ENCODE measurements at places on chromosomes 5 and 9.

DNA sequence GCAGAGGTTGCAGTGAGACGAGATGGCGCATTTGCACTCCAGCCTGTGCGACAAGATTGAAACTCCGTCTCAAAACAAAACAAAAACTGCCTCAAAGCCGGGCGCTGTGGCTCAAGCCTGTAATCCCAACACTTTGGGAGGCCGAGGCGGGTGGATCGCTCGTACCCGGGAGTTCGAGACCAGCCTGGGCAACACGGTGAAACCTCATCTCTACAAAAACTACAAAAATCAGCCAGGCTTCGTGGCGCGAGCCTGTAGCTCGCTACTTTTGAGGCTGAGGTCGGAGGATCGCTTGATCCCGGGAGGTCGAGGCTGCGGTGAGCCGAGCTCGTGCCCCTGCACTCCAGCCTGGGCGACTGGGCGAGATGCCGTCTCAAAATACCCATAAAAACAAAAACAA, 988 bp downstream of the GFM2 start:
- DNase-seq = no peak

- no peak for DNase-seq
These were observed 448.6 kb downstream of the PLK2 start for GRCh38 chr5:58011301-58011700.

DNA sequence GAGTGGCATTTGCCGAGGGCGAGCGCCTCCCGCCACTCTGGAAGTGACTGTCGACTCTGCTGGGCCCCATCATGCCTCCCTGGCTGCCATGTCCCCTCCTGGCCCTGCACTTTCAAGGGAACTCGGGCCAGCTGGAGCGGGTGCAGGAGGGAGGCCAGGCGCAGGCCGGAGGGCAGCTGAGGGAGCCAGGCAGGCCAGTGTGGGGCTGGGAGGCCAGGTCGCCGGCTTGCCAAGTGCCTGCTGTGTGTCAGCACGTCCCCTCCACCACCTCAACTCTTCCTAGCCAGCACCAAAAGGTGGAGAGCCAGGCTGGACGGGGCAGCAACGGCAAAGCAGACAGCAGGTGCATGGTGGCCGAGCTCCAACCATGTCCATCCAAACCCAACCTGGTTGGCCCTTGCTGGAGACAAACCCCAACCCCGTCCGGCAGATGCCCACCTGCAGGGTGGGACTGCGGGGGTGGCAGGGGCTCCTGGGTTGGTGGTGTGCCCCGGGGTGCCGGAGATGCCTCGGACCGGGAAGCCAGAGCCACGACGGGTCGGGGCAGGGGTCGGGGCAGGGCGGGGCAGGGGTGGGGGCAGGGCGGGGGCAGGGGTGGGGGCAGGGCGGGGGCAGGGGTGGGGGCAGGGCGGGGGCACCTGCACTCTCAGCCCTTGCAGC, 36.5 kb upstream of the EGFL7 start:
- DNase-seq = no peak

DNA sequence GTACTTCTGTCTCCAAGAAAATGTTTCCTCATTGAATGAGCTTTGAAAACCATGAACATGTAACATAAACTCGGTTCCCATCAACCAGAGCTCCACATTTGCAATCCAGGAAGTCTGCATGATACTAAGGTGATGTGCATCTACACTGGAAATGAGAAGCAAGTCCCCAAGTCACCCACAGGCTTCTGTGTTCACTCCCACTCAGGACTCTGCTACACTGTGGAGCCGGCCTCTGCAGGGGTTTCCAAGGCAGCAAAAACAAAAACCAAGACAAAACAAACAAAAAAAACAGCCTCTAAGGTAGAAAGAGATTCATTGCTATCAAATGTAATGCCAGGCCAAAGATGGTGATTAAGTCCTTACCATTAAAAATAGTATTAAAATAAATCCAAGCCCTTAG, 593.7 kb downstream of the IRX1 start:
- DNase-seq = no peak

- no peak for DNase-seq
These were observed 29.9 kb upstream of the NDFIP1 start for GRCh38 chr5:142078706-142079105.

- no peak for DNase-seq
These were observed 7.4 kb downstream of the SLC22A4 start for GRCh38 chr5:132301344-132302271.

- DNase-seq = no peak
These were observed 7.2 kb downstream of the CSNK1A1 start for GRCh38 chr5:149544028-149544420.

- no peak for DNase-seq
These were observed 574.7 kb upstream of the CLINT1 start for GRCh38 chr5:158433634-158434033.

DNA sequence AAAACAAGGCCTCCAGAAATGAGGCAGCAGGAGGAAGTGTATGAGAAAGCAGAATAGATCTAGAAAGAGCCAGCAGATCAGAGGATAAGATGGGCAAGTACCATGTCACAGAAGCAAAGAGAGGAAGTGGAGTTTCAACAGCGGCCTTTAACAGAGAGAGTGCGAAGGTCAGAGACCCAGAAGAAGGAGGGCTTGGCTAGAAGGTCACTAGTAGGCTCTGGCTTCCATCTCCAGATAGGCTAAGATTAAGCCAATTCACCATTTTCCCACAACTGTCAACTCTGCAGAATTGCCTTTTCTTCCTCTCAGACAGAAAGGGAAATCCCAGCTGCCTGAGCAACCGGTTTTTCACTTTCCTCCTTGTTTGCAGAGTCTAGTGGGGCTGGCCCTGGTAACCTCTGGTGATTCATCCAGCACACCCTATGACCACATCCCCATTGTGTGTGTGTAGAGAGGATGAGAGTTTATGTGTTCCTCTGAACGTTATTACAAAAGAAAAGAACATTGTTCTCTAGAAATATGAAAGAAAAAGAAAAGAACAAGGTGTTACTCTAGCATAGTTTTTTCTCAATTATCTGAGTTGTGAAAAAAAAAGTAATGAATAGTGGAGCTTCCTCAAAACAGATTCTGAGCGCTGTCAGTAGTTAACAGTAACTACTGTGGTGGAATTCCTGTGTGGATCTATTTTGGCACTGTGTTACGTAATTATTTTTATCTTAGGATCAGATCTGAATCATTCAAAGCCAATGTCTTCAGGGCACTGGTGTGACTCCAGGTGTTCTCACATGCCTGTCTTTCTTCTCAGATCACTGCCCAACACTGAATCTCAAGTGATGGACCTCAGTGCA, 220.4 kb downstream of the ARRDC3 start:
- DNase-seq = peak; percentile 68

DNA sequence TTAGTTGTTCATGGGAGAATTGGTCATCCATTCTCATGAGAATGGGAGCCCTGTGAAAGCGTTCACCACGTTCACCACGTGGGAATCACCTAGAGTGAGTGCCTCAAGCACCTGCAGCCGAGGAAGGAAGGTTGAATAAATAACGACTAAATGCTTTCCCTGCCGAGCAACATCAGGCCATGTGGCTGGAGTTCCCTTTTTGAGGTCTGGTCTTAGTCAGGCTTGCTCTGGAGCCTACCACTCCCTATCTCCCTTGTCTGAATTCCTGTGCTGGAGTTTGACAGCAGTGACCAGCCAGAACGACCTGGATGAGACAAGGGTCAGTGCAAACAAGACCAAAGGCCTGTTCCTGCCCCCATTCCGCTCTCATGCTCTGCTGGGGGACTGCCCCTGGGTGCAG, 28.5 kb downstream of the KCNMB1 start:
- no peak for DNase-seq

- no peak for DNase-seq
These were observed 10.0 kb upstream of the SEPTIN8 start for GRCh38 chr5:132787076-132787475.

DNA sequence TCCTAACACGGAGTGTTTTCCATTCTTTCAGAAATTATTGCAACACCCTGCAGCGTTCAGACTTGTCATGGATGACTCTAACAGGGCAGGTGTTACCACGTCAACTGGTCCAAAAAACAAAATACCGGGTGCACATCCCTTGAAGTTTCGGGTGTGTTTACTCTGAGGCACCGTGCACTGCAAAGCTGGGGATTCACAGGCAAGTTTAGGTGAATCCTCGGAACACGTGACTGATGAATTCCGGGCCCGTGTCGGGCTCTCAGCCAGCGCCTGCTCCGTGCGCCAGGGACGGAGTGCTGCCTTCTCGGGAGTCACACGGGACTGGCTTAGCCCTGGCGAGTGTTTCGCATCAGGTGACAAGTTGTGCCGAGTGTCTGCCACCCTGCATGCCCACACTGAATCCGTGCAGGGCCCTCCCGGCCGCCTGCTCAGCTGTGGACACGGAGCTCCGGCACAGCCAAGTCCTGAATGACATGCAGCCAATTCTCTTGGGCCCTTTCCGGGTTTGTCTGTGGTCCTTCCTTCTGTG, 66.0 kb upstream of the IRX4 start:
- DNase-seq = no peak

- DNase-seq = no peak
These were observed 1.0 kb downstream of the TRIP13 start for GRCh38 chr5:893711-894110.

DNA sequence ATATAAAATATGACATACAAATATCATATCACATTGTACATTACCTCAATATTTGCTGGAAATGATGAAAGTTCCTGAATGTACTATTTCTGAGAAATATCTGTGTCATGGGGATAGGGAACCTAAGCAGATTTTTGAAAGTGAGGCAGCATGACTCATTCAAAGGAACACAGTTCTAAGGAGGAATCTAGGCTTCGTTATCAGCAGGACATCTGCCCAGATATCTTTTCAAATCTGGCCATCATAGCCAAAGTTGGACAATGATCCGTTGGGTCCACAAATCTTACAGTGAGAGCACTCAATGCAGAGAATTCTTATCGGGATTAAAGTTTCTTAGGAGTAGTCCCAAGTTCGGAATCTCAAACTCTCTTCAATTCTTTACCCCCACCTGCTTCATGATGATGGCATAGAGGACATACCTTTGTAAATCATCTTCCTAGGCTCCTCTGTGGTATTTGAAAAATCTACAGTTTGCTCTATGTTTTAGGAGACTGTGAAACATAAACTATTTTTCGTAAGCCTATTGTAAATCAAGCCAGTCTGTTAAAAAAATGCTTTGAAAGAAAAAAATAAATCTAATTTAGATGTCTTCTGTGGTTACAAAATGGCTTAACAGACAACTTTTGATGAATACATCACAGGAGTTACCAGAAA, 29.4 kb upstream of the ALDH1A1 start:
- no peak for DNase-seq

DNA sequence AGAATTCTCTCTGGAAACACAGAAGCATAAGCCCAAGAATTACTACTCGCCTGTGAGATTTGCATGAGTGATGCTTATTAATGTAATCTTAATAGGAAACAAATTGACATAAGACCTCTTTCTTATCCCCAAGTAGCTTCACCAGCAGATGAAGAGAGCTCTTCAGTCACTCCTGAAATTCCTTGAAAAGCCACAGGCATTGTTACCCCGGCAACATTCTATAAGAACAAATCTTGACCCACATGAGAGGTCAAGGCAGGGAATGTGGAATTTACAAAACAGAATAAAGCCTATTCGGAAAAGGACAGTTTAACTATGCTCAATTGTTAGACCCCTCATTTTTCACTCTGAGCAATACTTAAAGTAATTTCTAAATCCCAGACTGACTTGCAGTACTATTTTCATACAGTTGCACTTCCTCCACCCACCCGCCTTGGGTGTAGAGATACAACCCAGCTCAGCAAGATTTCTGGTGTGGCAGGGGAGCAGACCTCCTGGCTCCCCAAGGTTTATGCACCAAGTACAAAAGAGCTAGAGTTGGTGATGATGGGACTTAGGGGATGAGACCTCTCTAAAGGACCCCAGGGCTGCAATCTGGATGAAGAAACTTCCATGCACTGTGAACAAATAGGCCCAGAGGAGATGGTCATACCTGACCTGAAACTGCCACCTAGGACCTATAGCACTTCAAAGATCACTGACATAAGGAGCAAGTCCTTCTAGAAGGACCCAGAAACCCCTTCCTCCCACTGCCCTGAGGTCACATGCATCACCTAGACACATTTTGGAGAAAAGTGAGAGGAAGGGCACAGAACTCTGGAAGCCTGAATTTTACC, 242.1 kb downstream of the ZNF608 start:
- DNase-seq = no peak

- DNase-seq = no peak
These were observed 93.1 kb upstream of the TRPC7 start for GRCh38 chr5:136458481-136458880.

DNA sequence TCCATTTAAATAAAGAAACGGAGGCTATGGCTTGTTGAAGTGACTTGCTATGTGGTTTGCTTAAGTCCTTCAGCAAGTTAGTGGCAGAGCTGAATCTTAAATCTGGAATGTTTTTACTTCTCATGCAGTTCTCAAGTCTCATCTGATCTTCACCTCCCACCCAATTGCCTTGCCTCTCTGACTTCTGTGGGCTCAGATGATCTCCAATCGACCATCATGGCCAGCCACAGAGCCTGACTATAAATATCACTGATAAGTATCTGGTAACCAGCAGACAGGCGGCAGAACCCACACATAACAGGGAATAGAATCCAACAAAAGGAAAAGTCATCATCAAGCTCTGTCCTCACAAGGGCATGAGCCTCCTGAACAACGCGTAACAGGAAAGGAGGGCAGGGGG, 149.9 kb downstream of the FAM114A2 start:
- no peak for DNase-seq

GRCh38 chr9:122225312-122226141, 3.2 kb downstream of the LHX6 start:
- no peak for DNase-seq

GRCh38 chr5:154562244-154562880, 84.3 kb upstream of the HAND1 start:
- DNase-seq = no peak

- DNase-seq = no peak
These were observed 23.7 kb downstream of the PTGS1 start for GRCh38 chr9:122394265-122395125.

Measured in stimulated activated CD8-positive, alpha-beta memory T cell treated with anti-CD3 and anti-CD28 coated beads, Interleukin-4, amount 100 ng/mL, for 48 hours (primary cell).